Cerebellum (tissue), 4 donors: ENCODE measurements at places on chromosomes 1 and 21.

GRCh38 chr1:165354739-165355138 lies 1.8 kb downstream of the LMX1A start:
- DNase-seq = no peak

DNA sequence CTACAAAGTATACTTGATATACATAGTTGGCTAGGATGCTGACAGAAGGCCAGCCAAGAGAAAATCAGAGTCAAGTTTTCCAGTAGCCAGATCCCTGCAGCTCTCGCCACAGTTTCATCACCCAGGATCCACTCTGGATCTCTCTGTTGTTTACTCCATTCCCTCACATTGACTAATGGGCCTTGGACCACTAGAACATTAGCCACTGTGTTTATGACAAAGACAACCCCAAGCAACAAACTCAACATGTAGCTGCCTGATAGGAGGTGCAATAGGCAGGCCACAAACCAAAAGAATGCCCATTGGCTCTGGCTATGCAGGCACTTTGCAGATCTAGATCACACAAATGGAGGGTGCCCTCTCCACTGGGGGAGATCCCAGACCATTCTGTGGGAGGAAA lies 44.2 kb downstream of the ARHGEF11 start:
- DNase-seq = no peak

DNA sequence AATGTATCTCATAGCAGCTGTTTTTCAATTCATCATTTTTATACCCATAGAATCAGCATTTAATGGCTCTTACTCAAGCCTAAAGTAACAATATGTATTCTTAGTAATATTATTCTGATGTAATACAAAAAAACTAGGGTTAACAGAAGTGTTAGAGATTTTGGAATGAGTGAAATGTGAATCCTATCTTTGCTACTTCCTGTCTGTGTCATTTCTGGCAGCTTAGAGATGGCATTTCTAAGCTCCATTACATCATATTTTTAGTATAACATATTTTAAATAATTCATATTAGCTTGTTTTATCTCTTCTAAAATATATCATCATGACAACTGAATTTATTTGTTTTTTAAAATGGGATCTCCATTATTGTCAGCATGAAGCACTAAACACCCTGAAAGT lies 90.2 kb downstream of the LRRC7 start:
- no peak for DNase-seq

- DNase-seq = no peak
Observed at GRCh38 chr1:177983077-177983476, 13.2 kb upstream of the SEC16B start.

DNA sequence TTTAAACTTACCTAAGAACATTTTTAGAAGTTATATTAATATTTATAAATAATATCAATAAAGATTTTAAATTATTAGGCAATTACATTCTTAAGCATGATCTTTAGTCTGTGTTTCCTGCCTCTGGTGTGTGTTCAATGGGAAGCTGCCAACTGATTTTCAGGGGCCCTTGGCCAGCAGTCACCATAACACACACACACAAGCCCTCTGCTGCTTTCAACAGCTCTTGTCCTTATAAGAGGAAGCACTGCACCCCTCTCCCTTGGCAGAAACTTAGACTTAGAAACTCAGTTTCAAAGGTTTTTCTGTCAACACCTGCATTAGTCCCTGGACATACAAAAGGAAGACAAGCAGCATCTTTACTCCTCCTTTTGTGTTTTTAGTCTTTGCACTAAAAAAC lies 81.4 kb downstream of the VAV3 start:
- no peak for DNase-seq

GRCh38 chr1:5415606-5416005 lies 576.6 kb downstream of the NPHP4 start:
- DNase-seq = no peak

DNA sequence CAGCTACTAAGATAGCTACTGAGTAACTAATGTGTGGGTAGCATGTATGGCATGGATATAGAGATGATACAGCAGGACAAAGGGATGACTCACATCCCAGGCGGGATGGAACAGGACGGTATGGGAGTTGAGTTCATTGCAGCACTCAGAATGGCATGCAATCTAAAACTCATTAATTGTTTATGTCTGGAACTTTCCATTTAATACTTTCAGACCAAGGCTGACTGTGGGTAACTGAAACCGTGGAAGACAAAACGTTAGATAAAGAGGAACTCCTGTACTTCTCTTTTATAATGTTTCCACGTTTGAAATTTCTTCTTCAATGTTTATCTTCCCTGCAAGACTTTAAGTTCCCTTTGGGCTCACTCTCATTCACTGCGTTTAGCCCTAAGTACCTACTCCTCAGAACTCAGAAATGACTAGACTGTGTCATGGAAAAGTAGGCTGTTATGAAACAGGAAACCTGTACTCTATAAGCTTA lies 151.9 kb downstream of the MAGI3 start:
- no peak for DNase-seq

- DNase-seq = peak; percentile 99
Observed at GRCh38 chr1:180154325-180155181, at the start of gene QSOX1. QSOX1 (plus strand) TSS chr1:180154869; CDS start chr1:180154908, 39 bp downstream.

- DNase-seq = no peak
Observed at GRCh38 chr1:7351649-7352048, 419.4 kb upstream of the VAMP3 start.

DNA sequence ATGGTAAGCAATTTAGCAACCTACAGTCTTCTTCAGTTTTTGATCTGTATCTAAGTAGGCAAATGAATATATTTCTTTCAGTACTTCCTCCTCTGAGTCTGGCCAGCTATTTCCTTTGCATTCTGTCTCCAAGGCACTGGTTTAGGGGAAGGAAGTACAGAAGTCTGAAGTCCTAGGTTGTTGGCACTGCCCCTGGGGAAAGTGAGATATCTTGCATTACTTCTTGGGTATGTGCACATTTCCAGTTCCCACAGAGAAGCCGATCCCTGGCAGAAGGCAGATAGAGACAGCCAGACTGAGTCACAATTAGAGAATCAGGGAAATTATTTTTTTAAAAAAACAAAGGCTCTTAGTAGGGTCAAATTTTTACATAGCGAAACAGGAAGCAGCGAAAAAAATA lies 98.8 kb downstream of the RASAL2 start:
- DNase-seq = no peak

- no peak for DNase-seq
Observed at GRCh38 chr1:36536727-36537126, 54.0 kb upstream of the CSF3R start.

- DNase-seq = no peak
Observed at GRCh38 chr21:42160111-42160721, 58.7 kb upstream of the ABCG1 start.

DNA sequence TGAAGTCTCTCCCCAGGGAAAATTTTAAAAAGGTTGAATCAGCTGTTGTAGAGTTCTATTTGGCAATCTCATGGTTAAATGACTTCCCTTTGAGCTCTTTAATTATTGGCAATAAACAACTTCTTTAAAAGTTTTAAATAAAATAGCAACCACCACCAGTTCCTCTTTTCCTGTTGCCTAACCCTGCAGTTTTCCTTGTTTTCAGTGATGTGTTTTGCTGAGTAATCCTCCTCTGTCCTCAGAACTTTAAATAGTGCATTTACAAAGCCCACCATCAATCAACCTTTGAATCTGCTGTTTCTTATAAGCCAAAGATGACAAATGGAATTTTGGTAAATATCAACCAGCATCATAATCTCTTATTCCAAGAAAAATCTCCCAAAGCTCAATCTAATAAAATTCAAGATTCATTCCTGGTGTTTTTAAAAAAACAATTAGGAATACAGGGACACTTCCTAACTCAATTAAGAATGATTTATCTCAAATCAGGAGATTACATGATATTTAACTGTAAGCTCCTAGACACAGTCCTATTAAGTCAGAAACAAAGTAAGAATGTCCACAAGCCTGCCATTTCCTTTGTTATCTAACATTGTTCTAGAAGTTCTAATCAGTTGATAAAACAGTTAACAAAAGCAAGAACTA lies 14.8 kb downstream of the AVPR1B start:
- no peak for DNase-seq

GRCh38 chr1:168689726-168690602 lies 39.0 kb downstream of the DPT start:
- DNase-seq = no peak

DNA sequence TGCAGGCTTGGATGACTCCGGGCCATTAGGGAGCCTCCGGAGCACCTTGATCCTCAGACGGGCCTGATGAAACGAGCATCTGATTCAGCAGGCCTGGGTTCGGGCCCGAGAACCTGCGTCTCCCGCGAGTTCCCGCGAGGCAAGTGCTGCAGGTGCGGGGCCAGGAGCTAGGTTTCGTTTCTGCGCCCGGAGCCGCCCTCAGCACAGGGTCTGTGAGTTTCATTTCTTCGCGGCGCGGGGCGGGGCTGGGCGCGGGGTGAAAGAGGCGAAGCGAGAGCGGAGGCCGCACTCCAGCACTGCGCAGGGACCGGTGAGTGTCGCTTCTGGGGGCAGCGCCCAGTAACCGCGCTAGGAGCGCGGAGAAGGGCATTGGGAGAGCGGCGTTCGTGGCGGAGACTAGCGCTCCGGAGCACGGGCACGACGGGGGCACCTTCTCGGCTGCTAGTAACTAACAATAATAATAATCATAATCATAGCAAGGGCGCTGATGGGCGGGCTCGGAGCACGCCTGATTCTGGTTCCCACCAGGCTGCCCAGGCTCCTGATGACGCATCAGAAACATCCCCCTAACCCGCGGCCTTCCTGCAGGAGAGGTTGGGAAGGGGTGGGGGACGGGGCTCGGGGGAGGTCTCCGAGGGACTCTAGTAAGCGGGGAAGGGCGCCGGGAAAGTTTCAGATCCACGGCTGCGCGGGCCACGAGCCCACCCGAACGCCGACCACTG lies at the start of gene MX1:
MX1 (plus strand) TSS at position 286 of the 722 bp plus-strand sequence. CDS start 5,832 bp downstream, outside the sequence.
- DNase-seq = no peak

- DNase-seq = no peak
Observed at GRCh38 chr21:8991088-8991907, 1530.1 kb upstream of the TPTE start.

DNA sequence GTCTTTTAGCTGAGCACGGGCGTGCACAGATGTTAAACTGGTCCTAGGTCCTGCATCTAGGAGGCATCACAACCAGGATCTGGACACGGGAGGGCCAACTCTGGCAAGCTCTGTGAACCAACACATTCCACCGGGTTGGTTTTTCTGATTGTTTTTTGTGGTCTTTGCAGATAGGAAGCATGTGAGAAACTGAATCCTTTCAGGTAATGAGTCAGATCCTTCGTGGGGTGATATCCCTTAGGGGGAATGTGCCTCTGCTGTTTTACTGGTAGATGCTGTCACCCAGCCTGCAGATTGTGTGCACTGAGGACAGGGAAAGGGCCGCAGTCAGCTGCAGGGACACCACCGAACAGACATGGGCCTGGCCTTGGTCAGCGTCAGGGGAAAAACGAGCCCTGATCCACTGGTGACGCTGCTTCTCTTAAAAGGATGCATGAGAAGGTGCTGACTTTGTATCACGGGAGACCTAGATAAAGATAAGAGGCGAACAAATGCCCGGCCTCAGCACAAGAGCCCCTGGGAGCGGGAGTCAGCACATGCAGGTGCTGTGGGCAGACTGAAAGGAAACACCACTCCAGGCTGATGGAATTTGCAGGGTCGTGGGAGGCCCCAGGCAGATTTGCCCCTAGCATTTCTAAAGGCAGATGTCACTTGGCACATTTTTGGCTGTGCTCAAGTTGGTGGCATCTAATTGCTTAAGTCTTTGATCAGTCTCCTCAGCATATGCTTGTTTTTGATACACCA lies 51.1 kb downstream of the DOP1B start:
- no peak for DNase-seq

GRCh38 chr1:9294910-9295636 lies 2.4 kb downstream of the SPSB1 start:
- DNase-seq = no peak

GRCh38 chr1:202571719-202572339 lies 138.4 kb downstream of the SYT2 start:
- peak; percentile 41 for DNase-seq
